ENCODE measurements at places on chromosomes 13 and 19.

- DNase-seq, result no peak
These were observed 24.3 kb upstream of the SPACA7 start for GRCh38 chr13:112351825-112352224.

DNA sequence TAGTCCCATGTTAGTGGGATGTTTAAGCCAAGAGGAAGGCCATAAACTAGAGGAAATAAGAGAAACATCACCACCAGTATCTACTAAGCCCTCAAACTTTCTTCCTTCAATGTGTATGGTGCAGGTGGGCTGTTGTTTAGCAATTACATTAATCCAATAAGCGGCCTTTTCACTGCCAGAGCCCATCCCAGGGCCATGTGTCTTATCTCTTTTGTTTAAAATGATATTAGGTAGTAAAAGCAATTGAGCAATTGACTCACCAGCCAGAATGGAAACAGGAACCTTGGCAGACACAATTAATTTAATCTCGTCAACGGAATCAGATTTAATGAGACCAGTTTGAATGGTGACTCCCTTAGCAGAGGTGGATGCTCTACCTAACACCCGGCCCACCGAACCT, 1503.5 kb downstream of the UQCRFS1 start:
- no peak for DNase-seq

- DNase-seq, result peak; percentile 65
These were observed at the start of gene EFNB2 for GRCh38 chr13:106535552-106536243. EFNB2 (minus strand) TSS chr13:106535662; CDS start chr13:106534964, 698 bp downstream.

GRCh38 chr13:79662882-79663281, 181.9 kb downstream of the NDFIP2 start:
- no peak for DNase-seq

- no peak for DNase-seq
These were observed 121.4 kb downstream of the NUFIP1 start for GRCh38 chr13:44867825-44868224.

DNA sequence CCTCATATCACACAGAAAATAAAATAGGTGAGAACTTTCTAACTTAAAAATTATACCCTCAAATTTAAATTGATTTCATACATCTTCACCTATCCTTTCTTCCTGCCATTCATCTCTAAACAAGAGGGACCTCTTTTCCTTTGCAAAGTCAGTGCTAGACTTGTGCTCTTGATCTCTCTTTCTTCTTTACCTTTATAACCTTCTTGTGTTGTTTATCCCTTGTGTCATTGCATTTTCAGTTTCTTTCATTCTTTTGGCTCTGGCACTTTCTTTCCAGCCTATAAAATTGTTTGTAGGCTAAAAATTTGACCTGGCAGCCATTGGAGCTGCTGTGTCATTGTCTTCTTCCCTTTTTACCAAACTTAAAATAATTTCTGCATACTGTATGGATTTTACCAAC, 190.1 kb downstream of the GPC5 start:
- no peak for DNase-seq
